ENCODE measurements at places on chromosomes 6 and 20.

- DNase-seq = no peak
Observed at GRCh38 chr6:141307309-141307998, 825.3 kb upstream of the GJE1 start.

- DNase-seq = no peak
Observed at GRCh38 chr20:57638173-57638894, 18.1 kb upstream of the ZBP1 start.

DNA sequence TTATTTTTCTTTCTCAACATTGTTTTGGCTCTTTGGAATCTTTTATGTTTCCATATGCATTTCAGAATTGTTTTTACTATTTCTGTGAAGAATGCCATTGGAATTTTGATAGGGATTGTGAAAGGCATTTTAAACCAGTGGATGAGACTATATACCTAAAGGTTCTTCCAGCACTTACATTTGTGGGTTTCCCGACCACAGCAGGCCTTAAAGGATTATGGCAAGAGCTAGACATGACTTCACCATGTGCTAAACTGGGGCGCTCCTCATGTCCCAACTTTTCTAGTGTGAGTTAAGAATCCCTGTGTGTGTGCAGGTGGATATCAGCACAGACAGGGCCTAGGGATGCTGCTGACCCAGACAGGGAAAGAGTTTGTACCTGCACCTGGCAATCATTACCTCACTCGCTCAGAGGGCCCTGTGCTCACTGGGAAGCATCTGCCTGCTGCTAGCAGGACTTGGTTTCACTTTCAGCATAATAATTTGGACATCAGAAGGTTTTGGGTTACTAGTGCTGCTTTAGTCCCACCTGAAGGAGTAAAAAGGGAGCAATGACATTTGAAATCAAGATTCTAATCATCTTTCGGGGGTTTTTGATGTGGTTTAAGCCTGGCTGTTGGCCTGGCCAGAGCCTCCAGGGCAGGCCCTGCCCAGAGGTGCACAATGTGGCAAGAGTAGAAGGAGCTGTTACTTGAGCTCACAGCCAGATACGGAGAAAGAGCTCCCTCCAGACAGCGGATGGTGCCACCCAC is 137.1 kb downstream of the CDC5L start:
- DNase-seq = no peak

- DNase-seq = no peak
Observed at GRCh38 chr20:40650707-40651106, 38.3 kb downstream of the MAFB start.

- no peak for DNase-seq
Observed at GRCh38 chr20:53865901-53866793, 204.2 kb downstream of the BCAS1 start.

- no peak for DNase-seq
Observed at GRCh38 chr6:35977308-35977707, 47.1 kb downstream of the SLC26A8 start.

Measured in central memory CD4-positive, alpha-beta T cell (primary cell).